Tibial artery (tissue), 4 donors: ENCODE measurements at places on chromosomes 2 and 18.

- DNase-seq, result no peak
These were observed 5.9 kb downstream of the TIA1 start for GRCh38 chr2:70242552-70242951.

- no peak for DNase-seq
These were observed 45.6 kb upstream of the MTCL1 start for GRCh38 chr18:8659609-8660242.

DNA sequence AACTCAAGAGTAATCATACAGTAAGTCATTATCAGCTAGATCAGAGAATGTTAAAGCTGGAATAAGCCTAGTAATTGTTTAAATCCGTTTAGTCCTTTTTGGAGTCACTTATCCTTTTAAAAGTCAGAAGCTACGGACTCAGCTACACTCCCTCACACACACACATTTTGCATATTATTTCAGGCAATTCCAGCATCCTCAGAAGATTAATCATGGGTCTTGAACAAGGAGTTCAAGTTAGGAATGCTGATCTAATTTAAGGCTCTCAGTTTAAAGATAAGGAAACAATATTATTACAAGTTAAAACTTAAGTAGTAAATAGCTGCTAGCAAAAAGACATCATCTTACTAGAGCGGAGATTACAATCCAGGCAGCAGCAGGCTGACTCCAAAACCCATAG lies 74.3 kb downstream of the GTF3C3 start:
- DNase-seq, result no peak

GRCh38 chr2:71504611-71505010 lies 51.2 kb downstream of the DYSF start:
- DNase-seq, result no peak

GRCh38 chr2:181682795-181683517 lies 2.6 kb upstream of the NEUROD1 start:
- DNase-seq, result no peak

- no peak for DNase-seq
These were observed 76.9 kb downstream of the LDAH start for GRCh38 chr2:20745924-20746555.

GRCh38 chr2:241138471-241138870 lies 10.8 kb downstream of the PASK start:
- DNase-seq, result no peak

- DNase-seq, result peak; percentile 52
These were observed 116.1 kb downstream of the CYP26B1 start for GRCh38 chr2:72031346-72032110.

DNA sequence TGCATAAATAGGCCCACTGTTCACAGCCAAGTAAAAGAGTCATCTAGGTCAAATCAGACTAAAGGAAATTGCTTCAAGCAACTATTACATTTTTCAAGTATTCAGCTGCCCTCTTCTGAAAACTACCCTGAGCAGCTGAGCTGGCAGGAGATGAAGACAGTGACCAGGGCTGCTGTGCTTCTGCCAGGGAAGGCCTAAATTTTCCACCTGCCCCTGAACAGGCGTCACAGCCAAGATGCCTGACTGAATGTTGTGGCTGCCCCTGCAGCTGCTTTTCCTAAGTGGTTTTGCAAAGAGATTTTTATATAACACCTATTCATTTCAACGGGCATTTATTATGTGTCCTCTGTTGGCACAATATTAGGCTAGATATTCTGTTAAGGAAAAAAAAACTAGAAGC lies 96.7 kb upstream of the RPE start:
- DNase-seq, result no peak

- no peak for DNase-seq
These were observed 183.0 kb downstream of the MYO5B start for GRCh38 chr18:50011813-50012435.

DNA sequence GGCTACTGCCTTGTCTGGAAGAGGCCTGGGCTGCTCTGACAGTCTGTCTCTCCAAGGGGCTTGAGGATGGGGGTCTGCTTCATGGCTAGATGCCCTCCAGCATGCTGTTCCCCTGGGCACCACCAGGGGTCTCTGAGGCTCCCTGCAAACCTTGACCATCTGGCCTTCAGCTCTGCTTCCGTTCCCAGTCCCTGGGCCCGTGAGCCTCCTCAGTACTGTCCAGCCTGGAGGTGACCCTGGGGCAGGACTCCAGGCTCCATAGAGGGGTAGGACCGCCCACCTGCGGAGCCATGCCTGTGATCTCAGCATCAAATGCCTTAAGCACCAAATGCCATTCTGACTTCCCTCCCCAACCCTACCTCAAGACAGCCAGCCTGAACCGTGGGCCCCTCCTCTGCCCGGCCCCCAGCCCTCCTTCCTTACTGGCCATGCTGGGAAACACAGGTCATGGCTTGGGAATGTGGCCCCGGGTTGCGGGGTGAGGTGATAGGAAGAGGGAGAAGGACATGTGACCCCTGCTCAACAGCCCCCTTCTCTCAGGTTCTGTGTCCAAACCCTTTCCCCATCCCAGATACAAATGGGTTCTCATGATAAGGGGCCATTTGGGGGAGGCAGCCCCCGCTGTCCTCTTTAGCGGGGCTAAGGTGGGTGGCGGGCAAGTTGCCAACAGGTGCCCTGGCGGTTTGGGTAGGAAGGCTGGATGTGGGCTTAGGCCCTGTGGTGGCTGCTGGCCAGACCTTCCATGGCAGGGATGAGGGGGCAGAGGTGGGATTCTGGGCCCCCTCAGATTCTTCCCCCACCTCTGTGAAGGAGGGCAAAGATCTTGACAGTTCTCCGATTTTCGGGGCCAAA lies 25.0 kb downstream of the SPEG start:
- peak; percentile 86 for DNase-seq

GRCh38 chr18:76978616-76979015 lies 154.0 kb downstream of the MBP start:
- DNase-seq, result no peak

- DNase-seq, result no peak
These were observed 18.6 kb upstream of the INO80C start for GRCh38 chr18:35516351-35516750.

GRCh38 chr2:191811807-191812602 lies 34.9 kb downstream of the CAVIN2 start:
- DNase-seq, result peak; percentile 53

DNA sequence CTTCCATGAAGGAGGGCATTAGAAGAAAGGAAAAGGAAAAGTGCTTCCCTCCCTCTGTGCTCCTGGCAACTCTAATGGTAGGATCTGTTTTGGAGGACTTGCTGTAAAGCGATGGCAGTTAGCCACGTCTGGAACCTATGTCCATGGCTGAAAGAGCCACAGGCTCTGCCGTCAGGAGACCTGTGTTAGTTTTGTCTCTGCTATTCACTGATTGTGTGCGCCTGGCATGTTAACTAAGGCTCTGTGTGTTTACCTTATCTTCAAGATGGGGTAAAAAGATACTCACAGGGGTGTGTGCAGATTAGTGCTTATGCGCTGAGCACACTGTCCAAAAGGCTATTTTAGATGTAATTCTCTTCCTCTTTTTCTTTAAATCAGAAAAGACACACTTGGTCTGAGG lies 109.8 kb upstream of the LTBP1 start:
- no peak for DNase-seq

DNA sequence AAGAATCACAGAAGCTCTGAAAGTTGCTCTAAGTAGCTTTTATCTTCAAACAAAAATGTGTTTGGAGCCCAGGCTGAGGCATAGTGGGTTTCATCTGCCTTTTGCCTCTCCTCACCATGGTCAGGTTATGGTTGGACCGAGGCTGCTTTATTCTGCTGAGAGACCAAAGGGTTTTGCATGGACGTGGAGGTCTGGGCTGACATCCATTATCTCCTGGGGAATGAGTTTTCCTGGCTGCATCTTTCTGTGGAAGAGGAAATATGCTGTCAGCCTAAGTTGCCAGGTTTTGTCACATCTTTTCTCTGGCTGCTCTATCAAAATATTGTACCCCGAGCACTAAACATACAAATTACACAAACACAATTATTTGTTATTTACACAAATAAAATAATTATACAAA lies 223.2 kb downstream of the LDLRAD4 start:
- peak; percentile 55 for DNase-seq

DNA sequence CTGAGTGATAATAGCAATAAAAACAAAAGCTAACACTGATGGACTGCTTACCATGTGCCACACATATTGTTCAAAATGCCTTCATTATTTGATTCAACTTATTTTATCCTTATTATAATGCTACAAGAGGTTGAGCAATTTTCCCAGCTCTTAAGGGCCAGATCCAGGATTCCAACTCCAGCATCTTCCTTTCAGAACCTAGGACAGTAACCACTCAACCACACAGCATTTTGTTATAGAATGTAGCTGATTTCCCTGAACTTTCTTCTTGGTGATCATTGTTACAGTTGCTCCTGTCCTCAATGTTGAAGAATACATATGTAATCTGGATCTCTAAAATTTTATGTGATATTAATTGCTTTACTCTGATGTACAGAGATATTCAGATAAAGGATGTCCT lies 341.7 kb downstream of the PIK3C3 start:
- DNase-seq, result no peak

DNA sequence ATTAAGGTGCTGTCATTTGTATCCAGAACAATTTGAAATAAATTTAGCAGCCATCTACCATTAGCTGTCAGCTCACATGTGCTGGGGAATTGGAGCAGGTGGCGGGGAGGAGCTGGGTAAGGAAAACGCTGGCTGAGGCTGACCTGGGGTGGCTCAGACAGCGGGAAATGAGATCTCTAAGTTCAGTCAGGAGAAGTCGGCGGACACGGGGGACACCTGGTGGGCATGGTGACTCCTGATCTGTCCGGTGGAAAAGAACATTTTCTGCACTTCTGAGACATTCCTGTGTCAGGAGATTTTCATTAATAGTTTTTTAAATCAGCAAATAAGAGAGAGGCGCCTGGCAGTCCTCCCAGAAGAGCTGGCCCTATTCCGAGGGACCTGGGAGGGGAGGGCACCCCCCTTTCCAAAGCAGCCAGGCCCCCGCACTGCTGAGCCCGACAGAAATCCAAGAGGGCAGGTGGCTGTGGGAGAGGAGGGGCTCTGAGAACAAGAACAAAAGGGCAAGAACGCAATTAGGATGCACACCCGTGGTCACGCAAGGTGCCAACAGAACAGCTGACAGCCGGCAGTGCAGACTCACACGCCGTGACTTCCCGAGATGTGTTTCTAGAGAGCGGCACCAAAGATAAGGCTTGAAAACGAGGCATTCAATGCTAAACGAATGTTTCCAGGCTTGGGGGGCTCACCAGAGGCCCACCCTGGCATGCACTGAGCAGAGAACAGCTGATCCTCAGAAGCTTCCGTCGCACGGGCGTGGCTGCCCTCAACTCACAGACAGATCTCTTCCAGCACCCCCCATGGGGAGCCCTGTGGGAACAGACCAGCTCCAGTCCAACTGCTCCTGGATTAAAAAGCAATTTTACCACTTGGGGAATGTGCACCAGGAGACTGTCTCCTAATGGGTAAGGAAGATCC lies 26.4 kb downstream of the SLC66A2 start:
- DNase-seq, result peak; percentile 42

DNA sequence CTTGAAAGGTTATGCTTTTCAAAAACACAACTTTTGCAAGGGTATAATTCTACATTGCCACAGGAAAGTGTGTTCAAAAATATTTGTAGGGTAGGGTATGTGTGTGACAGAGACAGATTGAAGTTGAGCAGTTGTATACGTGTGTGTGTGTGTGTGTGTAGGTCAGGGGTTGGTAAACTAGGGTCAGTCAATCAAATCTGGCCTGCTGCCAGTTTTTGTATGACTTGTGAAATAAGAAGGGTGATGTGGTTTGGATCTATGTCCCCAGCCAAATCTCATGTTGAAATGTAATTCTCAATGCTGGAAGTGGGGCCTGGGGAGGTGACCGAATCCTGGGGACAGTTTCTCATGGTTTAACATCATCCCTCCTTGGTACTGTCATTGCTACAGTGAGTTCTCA lies 148.2 kb downstream of the CERS6 start:
- no peak for DNase-seq
